ENCODE measurements at places on chromosomes 2 and 18.

- peak; percentile 93 for DNase-seq
Measured at GRCh38 chr18:2655178-2655953, at the start of gene SMCHD1. SMCHD1 (plus strand) TSS chr18:2655726; CDS start chr18:2656076, 350 bp downstream.

DNA sequence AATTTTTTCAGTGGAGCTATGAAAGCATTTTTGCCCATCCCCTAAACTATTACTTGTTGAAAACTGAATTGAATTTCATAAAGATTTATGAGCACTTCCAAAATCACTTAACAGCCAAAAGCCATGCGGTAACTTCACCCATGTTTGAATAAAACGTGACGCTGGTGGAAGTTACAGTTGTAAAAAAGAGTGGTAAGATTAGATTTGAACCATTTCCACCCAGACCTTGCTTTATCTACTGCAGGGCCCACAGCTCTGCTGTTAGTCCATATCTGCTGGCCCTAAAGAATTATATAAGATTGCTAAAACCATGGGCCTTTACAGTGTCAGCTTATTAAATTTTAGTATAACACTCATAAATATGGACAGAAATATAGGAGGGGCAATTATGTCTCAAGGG lies 15.5 kb upstream of the ITGA4 start:
- DNase-seq, result no peak

DNA sequence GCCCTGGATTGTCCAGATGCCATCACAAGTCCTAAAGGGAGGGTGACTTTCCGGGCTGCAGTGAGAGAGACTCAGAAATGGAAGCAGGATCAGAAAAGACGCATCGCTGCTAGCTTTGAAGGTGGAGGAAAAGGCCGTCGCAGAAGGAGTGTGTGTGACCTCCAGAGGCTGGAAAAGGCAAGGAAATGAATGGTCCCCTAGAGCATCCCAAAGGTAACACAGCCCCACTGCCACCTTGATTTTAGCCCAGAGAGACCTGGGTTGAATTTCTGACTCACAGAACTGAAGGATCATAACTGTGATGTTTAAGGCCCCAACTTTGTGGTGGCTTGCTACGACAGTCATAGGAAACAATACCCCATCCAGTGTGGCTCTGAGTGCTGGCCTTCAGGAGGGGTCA lies 8.6 kb upstream of the NCK2 start:
- no peak for DNase-seq

DNA sequence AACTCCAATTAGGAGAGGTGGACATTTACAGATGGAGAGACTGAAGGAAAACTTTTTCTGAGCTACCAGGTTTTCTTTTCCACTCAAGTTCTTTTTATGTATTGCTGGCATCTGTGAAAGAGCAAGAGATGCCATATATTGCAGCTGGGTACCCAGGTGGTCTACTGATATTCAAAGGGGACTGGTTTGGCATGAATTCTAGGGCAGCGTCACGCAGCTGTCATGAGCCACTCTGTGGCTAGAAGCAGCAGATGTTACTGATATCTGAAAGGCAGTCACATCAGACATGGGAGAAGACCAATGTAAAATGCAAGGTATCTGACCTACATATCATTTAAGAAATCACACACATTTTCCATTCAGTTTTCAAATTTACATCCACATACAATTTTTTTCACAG lies 408.8 kb downstream of the GALNT13 start:
- DNase-seq, result no peak

DNA sequence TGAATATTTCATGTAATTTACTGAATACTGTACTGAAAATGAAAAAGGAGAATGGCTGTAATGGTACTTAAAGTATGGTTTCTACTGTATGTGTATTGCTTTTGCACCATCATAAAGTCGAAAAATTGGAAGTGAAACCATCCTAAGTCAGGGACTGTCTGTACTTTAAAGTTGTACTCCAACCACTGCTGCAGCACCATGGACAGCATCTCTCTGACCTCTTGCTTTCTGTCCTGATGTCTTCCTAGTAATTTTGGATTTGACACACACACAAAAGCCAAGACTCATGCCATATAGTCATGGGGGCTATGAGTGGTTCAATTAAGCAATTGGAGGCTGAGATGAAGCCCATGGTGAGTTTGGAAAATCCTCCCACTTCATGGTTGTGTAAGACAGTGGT lies 256.3 kb upstream of the PKDCC start:
- DNase-seq, result no peak

- DNase-seq, result no peak
Measured at GRCh38 chr2:16271231-16271896, 331.0 kb downstream of the MYCN start.

DNA sequence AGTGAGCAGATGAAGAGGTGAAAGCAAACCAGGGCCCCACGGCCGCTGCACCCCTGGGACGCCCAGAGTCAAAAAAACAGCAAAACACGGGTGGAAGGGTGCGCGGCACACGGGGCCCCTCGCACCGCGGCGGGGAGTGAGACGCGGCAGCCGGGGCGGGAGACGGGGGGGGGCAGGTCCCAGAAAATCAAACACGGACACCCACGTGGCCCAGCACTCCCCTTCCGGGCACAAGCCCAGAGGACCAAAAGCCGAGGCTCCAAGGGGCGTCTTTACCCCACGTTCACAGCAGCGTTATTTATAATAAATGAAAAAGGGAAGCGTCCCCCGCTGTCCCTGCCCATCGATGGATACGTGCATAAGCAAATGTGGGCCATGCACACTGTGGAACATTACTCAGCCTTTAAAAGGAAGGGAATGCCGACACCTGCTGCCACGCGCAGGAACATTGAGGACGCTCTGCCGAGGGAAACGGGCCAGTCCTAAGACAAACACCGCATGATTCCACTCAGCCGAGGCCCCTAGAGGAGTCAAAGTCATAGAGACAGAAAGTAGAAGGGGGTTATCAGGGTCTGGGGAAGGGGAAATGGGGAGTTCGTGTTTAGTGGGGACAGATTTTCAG lies 677 bp upstream of the COPS9 start:
- peak; percentile 8 for DNase-seq

- DNase-seq, result no peak
Measured at GRCh38 chr2:99939135-99939534, 203.3 kb downstream of the AFF3 start.

GRCh38 chr2:71831193-71831577 lies 316.5 kb downstream of the CYP26B1 start:
- no peak for DNase-seq

- DNase-seq, result no peak
Measured at GRCh38 chr2:135743860-135744259, 2.2 kb downstream of the UBXN4 start.

DNA sequence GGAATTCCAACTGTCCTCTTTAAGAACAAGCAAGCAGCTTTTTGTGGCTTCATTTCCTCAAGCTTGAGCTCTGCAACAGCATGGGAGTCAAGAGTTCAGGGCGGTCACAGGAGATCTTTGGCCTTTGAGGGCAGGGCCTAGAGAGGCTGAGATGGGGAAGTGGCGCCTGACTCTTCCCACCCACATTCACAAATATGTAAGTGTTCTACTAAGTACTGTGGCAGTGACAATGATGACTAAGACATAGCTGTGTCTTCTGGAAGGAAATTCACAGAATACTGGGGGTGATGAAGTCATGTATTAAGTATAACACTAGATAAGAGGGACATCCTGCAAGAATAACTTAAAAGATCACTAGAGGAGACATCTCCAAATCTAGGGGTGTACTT lies 15.0 kb downstream of the RND3 start:
- no peak for DNase-seq

- no peak for DNase-seq
Measured at GRCh38 chr2:218781691-218782527, at the start of gene CYP27A1. CYP27A1 (plus strand) TSS chr2:218782147; CDS start chr2:218782183, 36 bp downstream.

DNA sequence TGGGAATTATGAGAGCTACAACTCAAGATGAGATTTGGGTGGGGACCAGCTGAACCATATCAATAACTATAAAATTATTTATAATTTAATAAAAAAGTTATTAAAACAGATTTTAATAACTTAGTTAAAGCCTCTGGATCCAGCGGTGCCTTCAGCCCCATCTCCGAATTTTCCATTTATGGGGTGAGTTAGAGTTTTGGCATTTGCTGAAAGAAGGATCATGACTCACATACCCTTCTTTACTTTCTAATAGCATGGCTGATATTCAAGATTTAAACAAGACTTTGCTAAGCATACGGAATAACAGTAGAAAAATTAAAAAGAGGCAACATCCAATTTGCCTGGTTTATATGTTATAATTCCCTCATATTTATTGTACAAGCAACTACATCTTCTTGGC lies 94.5 kb downstream of the RDH14 start:
- no peak for DNase-seq

- peak; percentile 25 for DNase-seq
Measured at GRCh38 chr18:47997338-47997780, 66.9 kb upstream of the SMAD2 start.

GRCh38 chr2:218658671-218659257 lies 659 bp downstream of the ZNF142 start:
- peak; percentile 33 for DNase-seq

- DNase-seq, result no peak
Measured at GRCh38 chr2:236960531-236960930, 125.2 kb upstream of the COPS8 start.

DNA sequence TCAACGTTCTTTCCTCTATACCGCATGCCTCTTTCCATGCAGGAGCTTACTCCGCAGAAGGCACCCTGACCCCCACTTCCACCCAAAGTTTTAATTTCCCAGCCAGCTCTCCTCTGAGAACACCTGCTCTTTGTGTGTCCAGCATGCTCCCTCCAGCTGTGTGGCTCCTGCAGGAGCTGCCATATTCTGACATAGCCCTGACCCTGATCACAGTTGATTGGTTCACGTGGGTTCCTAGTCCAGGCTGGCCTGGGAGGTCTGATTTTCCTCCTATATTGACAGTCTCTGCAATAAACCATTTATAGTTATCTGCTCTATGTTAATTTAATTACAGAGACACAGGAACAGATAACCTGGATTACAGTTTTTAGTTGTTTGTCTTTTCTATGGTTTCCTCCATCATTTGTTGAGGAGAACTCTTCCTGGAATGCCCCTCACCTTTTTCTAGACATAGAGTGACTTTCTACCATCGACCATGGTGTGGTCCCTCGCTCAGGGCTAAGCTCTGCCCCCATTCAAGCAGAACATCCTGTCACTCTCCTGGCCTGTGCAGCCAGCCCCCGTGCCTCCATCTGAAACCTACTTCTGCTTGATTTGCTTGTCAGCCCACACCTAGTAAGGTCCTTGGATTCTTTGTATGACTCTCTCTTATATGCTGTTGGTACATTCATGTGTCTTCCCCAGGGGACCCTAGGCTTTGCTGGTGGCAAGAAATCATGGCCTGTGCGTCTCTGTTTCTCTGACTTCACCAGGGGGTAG lies 231.5 kb downstream of the LPIN1 start:
- DNase-seq, result no peak

DNA sequence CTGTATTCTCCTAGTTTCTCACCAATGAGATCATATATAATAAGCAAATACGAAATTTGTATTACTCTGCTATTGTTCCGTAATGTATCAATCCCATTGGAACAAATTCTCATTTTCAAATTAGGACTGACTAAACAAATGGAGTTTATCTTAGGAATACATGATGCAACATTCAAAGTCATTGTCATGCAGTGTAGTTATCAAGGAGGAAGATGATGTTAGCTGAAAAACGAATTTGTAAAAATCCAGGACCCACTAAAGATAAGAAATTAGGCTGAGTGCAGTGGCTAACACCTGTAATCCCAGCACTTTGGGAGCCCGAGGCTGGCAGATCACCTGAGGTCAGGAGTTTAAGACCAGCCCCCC lies 14.9 kb downstream of the SEPTIN2 start:
- DNase-seq, result no peak

GRCh38 chr2:100043081-100043890 lies 99.1 kb downstream of the AFF3 start:
- no peak for DNase-seq

DNA sequence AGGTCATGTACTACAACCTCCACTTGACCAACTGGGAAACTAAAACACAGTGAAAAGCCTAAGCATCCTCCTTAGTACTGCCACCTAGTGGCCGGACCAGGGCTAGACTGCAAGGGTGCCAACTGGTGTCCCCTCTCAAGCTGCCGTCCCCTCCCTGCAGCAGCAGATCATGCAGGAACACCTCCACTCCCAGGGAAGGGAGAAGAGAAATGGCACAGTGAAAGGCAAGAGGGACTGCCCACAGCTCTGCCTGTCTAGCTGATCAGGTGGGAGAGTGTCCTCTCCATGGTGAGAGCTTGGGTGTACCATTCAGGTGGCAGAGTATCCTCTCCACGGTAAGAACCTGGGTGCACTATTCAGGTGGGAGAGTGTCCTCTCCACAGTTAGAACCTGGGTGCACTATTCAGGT lies 78.1 kb downstream of the AAK1 start:
- DNase-seq, result peak; percentile 65

GRCh38 chr18:8732442-8733360 lies 27.3 kb downstream of the MTCL1 start:
- DNase-seq, result no peak

GRCh38 chr2:138727956-138728355 lies 52.2 kb downstream of the NXPH2 start:
- no peak for DNase-seq

- DNase-seq, result no peak
Measured at GRCh38 chr2:10209406-10209935, 86.9 kb downstream of the RRM2 start.

GRCh38 chr2:75466708-75467311 lies 93.9 kb downstream of the EVA1A start:
- no peak for DNase-seq

DNA sequence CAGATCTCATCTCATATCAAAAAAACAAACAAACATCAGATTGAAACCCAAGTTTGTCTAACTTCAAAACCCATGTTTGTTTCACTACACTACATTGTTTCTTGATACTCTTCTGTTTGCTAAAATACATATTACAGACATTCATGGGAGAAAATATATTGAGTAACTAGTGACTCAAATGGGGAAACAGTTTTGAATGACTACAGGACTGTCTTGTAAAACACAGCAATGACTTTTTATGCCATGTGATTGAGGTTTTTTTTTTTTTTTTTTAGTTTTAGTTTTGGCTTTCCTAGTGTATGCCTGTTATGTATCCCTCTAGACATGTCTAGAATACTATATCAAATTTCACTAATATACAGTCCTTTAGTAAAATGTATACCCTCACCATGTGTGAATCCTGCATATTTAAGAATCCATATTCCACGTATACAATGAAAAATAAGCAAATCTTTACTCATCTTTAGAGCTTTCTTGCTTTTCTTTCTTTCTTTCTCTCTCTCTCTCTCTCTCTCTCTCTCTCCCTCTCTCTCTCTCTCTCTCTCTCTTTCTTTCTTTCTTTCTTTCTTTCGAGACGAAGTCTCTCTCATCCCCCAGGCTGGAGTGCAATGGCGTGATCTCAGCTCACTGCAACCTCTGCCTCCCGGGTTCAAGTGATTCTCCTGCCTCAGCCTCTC lies 46.6 kb upstream of the SERTAD2 start:
- DNase-seq, result no peak

- no peak for DNase-seq
Measured at GRCh38 chr2:238286095-238286494, 2.3 kb downstream of the PER2 start.

- DNase-seq, result no peak
Measured at GRCh38 chr2:168457190-168457895, 1.3 kb downstream of the CERS6 start.

- DNase-seq, result no peak
Measured at GRCh38 chr18:46754188-46754587, 2.7 kb downstream of the ST8SIA5 start.

GRCh38 chr2:222242532-222242931 lies 56.3 kb downstream of the PAX3 start:
- no peak for DNase-seq

GRCh38 chr18:59249199-59249774 lies 24.0 kb downstream of the RAX start:
- no peak for DNase-seq

GRCh38 chr2:54520687-54521086 lies 64.6 kb downstream of the SPTBN1 start:
- DNase-seq, result no peak

- DNase-seq, result no peak
Measured at GRCh38 chr2:11566383-11566782, 32.5 kb downstream of the GREB1 start.
